ENCODE measurements at places on chromosomes 3 and 15. TPM values are rescaled to one million over a fixed set of nuclear protein-coding genes. Genes with fewer than 3 reads are reported as not detected.

GRCh38 chr15:66641485-66642315, 60.3 kb upstream of the SMAD6 start:
- no peak for DNase-seq

DNA sequence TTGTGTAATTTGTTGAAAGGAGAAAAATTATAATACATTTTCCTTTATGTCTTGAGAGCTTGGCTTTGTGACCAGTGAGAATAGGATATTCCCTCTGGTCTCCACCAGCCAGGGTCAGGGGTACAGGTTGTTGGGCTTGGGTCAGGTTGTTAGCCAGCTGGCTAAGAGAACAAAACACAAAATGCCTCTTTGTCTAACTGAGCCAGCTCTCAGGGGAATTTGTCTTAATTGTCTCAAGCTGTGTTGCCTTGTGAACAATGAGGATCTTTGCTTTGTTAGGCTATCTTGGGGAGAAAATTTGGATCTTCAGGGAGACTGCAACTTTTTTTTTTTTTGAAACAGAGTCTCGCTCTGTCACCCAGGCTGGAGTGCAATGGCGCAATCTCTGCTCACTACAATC, 17.7 kb upstream of the GK5 start:
- no peak for DNase-seq

- no peak for DNase-seq
Observed at GRCh38 chr3:8482960-8483665, 18.5 kb upstream of the LMCD1 start.

DNA sequence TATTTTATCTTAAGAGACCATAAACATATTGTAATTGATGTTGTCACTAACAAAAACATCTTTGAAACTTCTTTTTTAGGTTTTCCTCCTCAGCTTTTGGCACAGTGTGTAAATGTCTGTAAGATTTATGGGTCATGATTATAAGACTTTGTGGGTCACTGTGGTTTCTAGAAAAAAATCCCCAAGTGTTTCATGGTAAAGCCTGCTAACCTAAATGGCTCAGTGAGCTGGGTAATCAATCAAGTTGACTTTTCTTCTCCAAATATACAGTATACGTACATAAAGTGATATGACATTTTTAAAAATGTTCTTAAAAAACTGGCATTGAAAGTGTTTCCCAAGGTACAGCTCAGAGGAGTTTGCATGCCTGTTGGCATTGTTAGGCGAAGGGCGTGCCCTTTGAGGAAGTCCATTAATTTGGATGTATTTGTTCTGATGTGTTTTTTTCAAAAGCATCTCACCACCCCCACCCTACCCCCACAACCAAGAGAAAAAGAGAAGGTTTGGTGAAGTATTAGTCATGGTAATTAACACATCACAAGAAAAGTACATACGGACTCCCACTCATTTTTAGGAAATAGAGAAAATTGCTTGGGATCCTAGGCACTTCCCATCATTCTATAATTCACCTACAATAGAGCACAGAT, 385.4 kb upstream of the LRRC3B start:
- DNase-seq, result no peak

GRCh38 chr15:92502930-92503857, 109.5 kb downstream of the ST8SIA2 start:
- DNase-seq, result no peak

DNA sequence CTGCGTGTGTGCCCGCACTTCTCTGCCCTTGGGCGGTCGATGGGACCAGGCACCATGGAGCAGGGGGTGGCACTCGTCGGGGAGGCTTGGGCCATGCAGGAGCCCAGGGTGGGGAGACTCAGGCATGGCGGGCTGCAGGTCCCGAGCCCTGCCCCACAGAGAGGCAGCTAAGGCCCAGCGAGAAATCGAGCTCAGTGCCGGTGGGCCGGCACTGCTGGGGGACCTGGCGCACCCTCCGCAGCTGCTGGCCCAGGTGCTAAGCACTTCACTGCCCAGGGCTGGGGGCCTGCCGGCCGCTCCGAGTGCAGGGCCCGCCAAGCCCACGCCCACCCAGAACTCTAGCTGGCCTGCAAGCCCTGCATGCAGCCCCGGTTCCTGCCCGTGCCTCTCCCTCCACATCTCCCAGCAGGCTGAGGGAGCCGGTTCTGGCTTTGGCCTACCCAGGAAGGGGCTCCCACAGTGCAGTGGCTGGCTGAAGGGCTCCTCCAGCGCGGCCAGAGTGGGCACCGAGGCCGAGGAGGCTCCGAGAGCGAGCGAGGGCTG, 553 bp upstream of the RTP4 start:
- no peak for DNase-seq

GRCh38 chr15:83837945-83838571, 184.1 kb downstream of the ADAMTSL3 start:
- no peak for DNase-seq

Gene PGBD4
- polyA plus RNA-seq, result 2.5 TPM

Gene GATM
- polyA plus RNA-seq, result 9.6 TPM
